ENCODE measurements at places on chromosomes 4 and X. TPM values are rescaled to one million over a fixed set of nuclear protein-coding genes. Genes with fewer than 3 reads are reported as not detected.

CENPVL3 gene
- 21.7 TPM for total RNA-seq

SULT1B1 gene
- 1.8 TPM for total RNA-seq

BDH2 gene
- total RNA-seq = 33.1 TPM

DCHS2 gene
- total RNA-seq = 0.58 TPM

TRAM1L1 gene
- 4.5 TPM for total RNA-seq
